ENCODE measurements at places on chromosomes 5 and 9.

- DNase-seq = no peak
Measured at GRCh38 chr9:110579862-110580219, 300 bp upstream of the SVEP1 start.

DNA sequence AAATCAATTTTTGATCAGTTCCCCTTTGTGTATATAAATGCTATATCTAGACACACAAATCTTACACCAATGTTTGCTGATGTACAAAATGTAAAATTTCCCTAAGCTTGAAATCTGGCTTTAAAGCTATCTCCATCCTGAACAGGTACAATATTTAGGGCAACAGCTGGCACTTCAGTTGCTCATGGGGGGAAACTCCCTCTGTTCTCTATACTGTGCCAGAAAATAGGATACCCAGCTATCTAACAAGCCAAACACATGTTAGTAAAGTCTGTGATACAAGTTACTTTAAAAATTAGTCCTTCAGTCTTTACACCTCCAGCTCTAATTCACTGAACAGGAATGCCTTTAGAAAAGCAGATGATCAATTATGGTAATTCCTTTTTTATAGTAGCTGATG, 191.8 kb downstream of the SLF1 start:
- DNase-seq = no peak

DNA sequence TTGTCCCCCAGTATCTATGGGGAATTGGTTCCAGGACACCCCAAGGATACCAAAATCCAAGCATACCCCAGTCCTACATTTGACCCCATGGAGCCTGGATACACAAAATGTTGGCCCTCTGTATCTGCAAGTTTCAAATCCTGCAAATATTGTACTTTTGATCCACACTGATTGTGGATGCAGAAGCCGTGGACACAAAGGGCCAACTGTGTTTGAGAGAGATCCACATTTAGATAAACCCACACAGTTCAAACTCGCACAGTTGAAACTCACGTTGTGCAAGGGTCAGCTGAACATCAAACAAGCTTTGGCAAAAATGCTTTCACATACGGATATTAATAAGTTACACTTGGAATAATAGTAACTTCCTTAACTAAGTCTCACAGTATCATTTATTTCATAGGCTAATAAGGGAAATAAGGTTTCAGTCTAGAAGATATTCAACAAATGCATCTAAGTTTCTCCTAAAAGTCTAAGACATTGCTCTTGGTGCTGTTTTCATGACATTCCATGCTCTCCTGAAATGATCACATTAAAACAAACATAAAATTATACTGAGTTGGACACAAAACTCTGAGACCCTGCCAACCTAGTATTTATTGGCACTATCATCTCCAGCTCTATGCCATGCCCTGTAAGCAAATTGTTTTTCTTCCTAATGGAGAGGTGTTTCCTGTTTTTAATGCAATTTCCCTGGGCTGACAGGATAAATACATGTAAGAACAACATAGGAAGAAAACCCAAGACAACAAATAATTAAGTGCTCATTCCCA, 32.3 kb downstream of the ACTL7A start:
- no peak for DNase-seq

DNA sequence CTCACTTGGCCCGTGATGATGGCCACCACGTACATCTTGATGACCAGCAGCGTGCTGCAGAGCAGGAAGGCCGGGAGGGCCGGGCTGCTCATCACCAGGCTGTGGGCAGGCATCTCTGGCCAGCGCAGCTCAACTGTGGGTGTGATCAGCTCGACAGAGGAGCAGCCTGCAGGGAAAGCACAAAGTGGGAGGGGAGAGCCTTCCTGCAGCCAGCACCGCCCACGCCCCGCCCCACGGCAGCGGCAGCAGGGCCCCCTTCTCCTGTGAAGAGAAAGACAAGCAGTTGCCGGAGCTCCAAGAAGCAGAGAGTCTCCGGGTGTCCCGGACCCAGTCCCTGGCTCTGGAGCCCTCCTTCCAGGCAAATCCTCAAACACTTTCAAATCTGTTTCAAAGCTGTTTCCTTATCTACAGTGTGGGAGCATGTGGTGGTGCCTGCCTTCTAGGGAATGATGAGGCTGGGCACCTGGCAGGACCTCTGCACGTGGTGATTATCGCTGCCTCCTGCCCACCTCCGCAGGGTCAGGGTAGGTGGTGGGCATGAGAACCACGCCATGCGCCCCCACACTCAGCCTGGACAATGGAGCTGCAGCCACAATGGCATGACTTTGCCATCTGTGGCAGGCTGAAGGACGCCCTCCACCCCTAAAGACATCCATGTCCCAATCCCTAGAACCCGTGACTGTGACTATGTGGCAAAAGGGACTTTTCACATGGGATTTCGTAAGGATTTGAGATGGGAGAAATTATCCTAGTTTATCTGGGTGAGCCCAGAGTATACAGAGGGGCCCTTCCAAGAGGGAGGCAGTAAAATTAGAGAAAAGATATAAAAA, at the start of gene PTGES:
Gene PTGES (minus strand): TSS at position 143 of the 830 bp plus-strand sequence. CDS start 30 bp downstream, at position 113.
- DNase-seq = peak; percentile 7

DNA sequence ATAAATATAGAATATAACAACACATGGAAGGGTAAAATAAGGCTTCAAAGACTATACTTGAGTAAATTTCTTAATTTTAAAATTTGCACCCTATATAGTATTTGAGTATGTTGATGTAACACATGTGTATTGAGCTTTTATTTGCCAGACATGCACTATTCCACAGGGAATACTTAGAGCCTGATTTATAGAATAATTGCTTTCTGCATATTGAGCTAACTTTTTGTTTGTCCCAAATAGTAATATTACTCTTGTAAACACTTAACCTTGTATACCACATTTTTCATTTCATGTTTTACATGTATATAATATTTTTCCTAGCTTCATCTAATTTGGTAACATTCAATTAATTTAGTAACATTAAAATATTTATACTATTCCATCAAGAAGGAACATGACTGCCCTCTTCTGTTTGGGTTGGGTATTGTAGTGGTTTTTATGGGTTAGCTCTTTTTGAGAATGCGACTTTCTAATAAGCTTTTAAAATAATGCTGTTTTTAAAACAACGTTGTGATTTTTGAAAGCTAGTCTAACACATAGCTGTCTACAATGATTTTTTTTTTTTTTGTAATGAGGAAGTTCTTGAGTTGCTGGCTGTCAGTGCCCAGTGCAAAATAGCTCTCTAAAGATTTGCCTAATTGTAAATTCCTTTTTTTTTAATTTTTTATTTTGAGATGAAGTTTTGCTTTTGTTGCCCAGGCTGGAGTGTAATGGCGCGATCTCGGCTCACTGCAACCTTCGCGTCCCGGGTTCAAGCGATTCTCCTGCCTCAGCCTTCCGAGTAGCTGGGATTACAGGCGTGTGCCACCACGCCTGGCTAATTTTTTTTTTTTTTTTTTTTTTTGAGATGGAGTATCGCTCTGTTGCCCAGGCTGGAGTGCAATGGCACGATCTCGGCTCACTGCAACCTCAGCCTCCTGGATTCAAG, 4.8 kb downstream of the SUB1 start:
- no peak for DNase-seq

DNA sequence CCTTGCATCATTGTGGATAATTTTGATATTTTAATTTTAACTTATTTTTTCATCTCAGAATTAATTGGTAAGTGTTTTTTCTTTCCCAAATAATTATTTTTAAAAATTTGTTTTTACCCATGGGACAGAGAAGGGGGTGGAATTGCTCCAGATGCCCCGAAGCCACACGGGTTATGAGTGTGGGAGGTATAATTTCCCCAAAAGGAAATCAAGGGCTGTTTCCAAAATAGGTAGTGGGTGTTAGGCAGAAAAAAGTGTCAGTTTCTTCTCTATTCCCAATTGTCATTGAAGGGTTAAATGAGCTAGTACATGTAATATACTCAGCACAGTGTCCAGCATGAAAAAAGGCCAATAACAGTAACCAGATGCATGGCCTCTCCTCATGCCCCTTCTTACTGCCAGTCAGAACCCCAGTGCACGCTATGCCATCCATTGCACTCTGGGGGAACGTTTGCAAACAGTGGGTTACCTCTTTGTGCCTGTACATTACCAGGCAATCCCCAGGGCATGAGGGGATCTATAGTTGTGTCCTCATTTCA, 36.4 kb upstream of the ANGPTL2 start:
- no peak for DNase-seq

- DNase-seq = no peak
Measured at GRCh38 chr5:154234551-154234950, 44.0 kb downstream of the GALNT10 start.

GRCh38 chr5:66223637-66224036, 79.5 kb downstream of the SREK1 start:
- DNase-seq = no peak

GRCh38 chr5:40600383-40600782, 79.3 kb upstream of the PTGER4 start:
- DNase-seq = no peak

DNA sequence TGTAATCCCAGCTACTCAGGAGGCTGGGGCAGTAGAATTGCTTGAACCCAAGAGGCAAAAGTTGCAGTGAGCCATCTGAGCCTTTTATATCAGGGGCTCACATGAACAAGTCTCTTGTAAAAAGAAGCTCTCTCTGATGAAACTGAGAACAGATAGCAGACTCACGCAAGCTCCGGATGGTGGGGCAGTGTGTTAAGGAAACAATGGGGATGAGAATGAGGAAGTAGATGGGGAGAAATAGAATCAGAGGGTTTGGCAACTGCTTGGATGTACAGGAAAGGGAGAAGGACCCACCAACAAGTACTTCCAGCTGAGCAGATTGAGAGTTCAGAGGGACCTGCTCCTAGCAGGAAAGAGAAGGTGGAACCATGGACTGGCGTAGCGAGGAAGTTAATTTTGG, 18.6 kb downstream of the TMEM252 start:
- no peak for DNase-seq

GRCh38 chr9:105608721-105609598, 51.0 kb downstream of the FKTN start:
- no peak for DNase-seq

DNA sequence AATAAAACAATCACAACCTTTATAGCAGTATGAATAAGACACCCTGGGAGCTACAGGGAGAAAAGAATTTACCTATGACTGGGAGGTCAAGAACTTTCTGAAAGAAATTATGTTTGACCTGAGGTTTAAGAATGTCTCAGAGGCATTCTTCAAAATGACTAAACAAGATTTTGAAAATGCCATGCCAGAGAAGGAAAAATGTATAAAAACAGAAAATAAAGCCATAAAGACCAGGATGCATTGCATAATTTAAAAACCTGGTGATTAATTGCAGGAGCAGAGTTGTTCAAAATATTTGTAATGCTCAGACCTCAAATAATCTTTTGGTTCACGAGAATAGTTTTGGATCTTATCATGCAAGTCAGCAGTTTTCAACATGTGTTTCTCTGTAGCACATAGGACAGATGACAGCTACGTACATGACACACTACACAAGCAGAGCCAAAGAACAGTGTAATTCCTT, 954.7 kb upstream of the ARRDC3 start:
- no peak for DNase-seq

GRCh38 chr9:97567182-97567893, 65.8 kb downstream of the TSTD2 start:
- DNase-seq = no peak

- DNase-seq = no peak
Measured at GRCh38 chr5:147855774-147856069, 22.8 kb upstream of the SCGB3A2 start.

DNA sequence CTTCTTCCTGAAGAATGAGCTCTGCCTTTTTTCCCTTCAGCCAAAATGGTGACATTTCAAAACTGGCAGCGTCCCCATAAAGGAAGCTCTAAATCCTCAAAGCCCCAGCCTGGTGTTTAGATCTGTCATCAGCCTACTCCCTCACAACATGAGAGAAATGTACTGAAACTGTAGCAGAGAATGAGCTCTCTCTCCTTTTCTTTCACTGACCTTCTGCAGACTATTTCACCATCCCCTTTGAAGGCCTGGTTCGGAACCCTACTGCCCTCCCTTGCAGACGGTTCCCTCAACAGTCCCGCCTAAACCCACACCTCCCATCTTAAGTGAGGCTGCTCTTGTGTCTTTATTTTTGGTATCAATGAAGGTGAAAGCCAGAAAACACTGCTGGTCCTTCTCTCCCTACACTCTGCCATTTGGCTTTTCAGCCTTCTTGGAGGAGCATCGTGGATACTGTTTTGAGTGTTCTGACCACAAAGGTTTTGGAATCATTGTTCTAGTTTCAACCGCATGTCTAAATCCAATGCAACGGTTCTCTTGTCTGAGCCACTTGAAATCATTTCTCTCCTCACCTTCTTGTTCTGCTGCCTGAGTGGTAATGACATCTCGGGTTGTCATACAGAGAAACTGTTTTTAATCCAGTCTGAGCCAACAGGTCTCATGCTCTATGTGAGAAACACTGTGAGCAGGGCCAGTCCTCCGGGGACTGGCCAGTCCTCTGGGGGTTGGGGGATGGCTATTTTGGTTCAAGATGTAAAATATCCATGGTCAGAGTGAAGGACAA, 39.0 kb downstream of the ITK start:
- DNase-seq = no peak

DNA sequence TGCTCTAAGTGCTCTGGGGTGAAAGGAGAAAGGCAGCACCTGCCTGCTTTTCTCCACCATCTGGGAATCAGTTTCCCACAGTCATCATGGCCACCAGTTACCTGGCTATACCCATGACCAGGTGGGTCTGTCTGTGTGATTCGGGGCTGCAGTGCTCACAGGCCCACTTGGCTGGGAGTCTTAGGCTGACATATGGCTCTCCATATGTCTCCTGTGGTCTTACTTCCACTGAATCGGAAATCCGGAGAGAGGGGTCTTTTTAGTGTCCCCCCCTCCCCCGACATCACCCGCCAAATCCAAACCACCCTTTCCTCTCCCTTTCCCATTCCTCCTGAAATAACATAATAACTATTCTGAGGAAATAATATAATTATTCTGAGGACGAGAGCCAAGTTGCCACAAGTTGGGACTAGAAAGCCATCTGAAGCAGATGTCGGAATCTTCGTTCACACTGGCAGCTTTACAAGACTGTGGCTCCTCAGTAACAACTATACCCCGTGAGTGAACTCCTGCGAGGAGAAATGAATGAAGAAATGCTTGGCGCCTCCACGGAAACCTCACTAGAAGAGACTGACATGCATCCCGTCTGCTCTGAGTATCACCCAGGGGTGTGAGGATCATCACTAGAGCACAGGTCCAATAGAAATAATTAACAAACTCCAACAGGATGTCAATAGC, 143.4 kb downstream of the MYO10 start:
- no peak for DNase-seq

DNA sequence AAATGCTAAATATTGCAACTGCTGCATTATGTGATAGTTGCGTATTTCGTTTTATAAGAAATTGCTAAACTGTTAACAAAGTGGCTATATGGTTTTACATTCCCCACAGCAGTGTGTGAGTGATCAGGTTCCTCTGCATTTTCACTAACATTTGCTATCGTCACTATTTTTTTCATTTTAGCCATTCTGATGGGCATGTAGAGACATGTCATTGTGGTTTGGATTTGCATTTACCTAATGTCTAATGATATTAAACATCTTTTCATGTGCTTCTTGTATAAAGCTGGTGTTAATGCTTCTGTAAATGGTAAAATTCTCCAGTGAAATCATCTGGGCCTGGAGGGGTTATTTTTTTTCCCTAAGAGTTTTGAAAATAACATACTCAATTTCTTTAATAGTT, 61.6 kb downstream of the ERCC6L2 start:
- DNase-seq = no peak

GRCh38 chr5:66551338-66551737, 44.9 kb upstream of the MAST4 start:
- no peak for DNase-seq
